Caudate nucleus (tissue), 63 donors: ENCODE measurements at places on chromosomes 11 and 22.

DNA sequence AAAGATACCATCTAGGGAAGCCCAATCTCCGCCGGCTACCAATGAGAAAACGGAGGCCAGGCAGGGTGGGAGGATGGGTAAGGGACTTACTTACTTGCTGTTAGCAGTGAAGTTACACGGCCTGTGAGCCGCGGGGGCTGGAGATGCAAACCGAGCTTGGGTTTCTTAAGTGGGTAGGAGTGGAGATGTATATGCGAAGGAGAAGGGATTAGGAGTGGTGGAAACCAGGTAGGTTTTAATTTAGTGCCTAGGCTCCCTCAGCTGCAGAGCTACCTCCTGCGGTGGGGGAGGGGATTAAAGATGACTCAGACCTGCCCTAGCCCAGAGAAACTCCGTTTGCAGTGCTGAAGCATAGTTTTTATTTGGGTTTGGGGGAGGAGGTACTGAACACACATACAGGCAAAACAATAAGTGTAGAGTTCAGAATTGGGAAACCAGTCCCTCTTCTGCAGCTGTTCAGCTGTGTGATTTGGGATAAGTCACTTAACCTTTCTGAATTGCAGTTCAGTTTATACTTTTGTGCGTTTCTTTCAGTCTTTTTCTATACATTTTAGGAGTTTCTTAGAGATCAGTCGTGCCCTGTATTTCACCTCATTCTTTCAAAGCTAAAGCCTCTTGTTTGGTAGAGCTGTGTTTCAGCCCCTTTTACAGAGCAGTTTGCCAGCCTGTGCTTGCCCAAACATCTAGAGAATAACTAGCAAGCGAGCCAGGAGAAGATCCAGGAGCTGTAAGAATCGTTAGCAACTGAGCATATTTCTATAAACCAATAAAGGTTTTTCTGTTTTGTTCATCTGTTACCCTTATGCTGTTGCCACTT, 596 bp upstream of the TNRC6B start:
- no peak for DNase-seq

- no peak for DNase-seq
These were observed 140.4 kb upstream of the LUZP2 start for GRCh38 chr11:24356501-24356900.

GRCh38 chr11:2375341-2375853, 1.7 kb upstream of the CD81 start:
- DNase-seq: no peak

DNA sequence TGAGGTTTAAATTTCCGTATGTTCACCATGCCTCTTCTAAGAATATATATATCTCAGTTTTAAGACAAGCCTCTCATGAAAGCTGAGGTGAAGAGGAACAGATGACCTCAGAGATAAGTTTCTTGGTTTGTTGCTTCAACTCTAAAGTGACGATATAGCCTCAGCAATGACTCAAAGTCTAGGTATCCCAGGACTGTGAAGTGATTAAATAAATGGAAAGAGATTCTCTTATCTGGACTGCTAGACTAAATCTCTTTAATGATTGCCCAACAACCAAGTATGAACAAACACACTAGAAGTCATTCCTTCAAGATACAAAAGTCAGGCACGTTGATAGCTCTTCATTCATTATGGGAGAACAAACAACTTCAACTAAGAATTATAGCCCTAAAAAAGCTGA, 15.3 kb downstream of the CADM1 start:
- no peak for DNase-seq

DNA sequence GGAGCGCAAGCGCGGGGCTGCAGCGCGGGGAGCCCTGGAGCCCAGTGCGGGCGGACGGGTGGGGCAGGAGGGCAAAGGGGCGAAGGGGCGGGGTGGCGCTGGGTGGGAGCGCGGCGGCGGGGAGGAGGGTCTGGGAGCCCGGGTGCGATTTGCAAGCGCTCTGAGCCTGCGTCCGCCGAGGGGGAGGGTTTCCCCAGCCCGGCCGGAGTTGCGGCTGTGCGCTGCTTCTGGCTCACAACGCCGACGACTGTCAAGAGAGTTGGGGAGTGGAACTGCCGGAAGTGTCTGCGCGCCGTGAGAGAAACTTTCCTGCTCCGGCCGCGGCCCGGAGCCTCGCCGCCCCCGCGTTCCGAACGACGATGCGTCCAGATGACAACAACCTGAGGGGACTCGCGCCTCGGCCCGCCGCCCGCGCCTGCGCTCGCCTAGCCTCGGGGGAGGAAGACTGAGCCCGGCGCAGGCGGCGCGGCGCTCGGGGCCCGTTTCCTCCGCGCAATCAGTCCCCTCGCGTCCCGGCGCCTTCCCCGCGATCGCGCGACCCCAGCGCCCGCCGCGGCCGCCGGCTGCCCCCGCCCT, at the start of gene ARHGAP42:
Gene ARHGAP42 (plus strand): TSS at position 235 of the 576 bp plus-strand sequence. CDS start 391 bp downstream, outside the sequence.
- DNase-seq: peak; percentile 12

- DNase-seq: no peak
These were observed 20.8 kb upstream of the PEX26 start for GRCh38 chr22:18056807-18057474.

GRCh38 chr11:65434667-65435410, 12.2 kb downstream of the NEAT1 start:
- no peak for DNase-seq

- no peak for DNase-seq
These were observed 1.2 kb upstream of the PDE3B start for GRCh38 chr11:14642453-14642852.

- no peak for DNase-seq
These were observed 12.8 kb upstream of the MRGPRD start for GRCh38 chr11:68993546-68993945.

DNA sequence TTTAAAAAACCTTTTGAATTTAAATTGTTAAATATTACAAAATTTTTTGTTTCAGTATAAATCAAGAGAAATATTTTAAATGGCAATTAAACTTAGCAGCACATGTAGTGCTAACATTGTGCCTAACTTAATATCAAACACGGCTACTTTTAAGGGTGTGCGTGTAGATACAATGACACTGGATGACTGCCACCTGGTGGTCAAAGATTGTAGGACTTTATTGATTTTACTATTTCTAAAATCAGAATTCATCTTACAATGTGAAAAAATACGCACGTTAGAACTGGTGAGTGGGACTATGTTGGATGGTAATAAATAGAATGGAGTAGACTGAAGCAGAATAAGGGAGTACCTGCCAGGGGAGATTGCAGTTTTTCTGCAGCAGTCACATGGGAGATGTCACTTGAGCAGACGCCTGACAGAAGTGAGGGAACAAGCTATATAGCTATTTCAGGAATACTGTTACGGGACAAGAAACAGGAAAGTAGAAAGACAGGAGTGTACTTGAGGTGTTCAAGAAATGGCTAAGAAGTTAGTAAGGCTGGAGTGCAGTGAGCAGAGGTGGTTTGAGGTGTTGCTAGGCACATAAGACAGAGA, 52.9 kb downstream of the UVRAG start:
- DNase-seq: no peak

DNA sequence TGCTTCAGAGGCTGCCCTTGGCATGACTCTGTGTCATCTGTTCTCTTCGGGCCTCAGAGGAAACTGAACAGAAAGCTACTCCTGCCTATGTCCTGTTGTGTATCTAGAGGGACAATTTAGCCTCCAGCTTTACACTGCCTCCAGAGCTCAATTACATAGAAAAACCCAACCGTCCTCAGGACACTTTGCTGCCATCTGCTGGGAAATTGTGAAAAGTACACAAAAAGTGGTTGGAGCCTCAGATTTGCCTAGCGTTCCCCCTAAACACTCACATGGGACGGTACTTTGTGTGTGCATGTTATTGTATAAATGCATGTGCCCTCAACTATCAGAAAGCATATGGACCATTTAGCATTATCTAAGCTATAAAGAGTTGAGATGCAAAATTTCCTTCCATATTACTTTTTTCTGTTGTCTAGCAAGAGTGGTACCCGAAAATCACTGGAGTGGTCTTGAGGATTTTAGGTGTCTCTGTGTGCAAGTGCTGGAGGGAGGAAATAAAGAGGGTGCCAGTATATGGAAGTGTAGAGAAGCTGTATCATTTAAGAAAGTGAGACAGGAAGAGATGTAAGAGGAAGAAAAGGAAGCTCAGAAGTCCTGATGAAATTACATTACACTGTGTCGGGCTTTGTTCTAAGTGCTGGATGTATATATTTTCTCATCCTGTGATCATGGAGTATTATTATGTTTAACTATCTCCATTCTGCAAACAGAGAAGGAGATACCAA, 8.7 kb upstream of the MS4A4E start:
- DNase-seq: no peak

- DNase-seq: no peak
These were observed 316.1 kb downstream of the TMEM135 start for GRCh38 chr11:87353771-87354345.

GRCh38 chr22:49233507-49234100, 594.1 kb downstream of the BRD1 start:
- no peak for DNase-seq

GRCh38 chr11:36044636-36045035, 100.8 kb downstream of the LDLRAD3 start:
- no peak for DNase-seq

GRCh38 chr22:36194971-36195370, 6.6 kb downstream of the APOL4 start:
- peak; percentile 21 for DNase-seq

- DNase-seq: no peak
These were observed 11.0 kb upstream of the MED17 start for GRCh38 chr11:93773045-93773477.

- no peak for DNase-seq
These were observed 16.2 kb downstream of the BAD start for GRCh38 chr11:64268025-64268892.
